ENCODE measurements at places on chromosomes 2 and 18. TPM values are rescaled to one million over a fixed set of nuclear protein-coding genes. Genes with fewer than 3 reads are reported as not detected.

DNA sequence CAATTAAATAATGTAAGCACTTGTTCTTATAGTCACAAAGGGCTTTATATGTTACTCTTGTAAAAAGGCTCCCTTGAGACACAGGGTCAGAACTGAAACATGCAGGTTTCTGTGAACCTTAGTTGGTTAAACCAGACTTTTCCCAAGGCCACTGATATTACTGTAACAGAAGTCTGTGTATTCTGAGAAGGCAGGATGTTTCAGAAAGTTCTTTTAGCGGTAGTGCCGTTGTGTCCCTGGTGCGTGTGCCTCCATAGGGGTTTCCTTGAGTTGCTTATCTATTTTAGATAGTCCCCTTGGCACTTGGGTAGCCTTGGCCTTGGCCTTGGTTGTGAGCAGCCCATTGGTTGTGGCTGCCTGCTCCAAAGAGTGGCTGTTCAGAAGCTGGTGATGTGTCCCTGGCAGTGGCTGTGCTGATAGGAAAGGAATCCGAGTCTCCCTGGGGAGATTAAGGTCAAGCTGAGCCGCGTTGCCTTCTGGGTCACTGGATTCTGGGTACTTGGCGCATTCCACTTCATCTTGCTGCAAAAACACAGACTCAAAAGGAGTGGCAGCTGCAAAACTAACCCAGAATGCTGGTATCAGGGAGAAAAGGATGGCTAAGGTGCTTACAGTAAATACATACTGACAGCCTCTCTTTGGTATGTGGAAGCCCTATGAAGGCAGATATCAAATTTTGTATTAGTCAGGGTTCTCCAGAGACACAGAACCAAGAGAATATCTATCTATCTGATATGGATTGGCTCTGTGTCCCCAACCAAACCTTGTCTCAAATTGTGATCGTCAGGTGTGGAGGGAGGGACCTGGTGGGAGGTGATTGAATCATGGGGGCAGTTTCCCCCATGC is 69.7 kb downstream of the FHOD3 start:
- H3K4me3 ChIP-seq, result no peak overlapping the region
- no peak overlapping the region for H3K27ac ChIP-seq
- no peak for DNase-seq
- H3K27me3 ChIP-seq, result no peaks in the 10 kb centered on the region

DNA sequence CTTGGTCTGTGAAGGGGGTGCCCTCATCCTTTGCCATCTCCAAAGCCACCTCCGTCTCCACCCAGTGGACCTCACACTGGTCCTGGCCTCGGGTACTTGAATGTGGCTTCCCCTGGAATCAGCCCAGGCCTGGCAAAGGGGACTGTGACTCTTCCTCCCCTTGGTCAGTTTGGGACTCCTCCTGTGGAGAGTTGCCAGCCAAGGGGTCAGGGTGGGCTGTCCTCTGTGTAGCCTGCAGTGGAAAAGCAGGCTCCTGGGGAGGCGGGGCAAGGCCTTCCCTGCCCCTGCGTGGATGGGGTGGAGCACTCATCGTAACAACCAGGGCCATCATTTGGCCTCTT is 59.8 kb downstream of the INHBB start:
- H3K27ac ChIP-seq, result no peak overlapping the region
- no peaks in the 10 kb centered on the region for H3K36me3 ChIP-seq
- H3K27me3 ChIP-seq, result no peaks in the 10 kb centered on the region
- no peak overlapping the region for H3K4me3 ChIP-seq

- no peaks in the 10 kb centered on the region for H3K27me3 ChIP-seq
- H3K36me3 ChIP-seq, result no peaks in the 10 kb centered on the region
- no peak overlapping the region for H3K4me3 ChIP-seq
- H3K4me1 ChIP-seq, result no peaks in the 10 kb centered on the region
Observed at GRCh38 chr2:230942371-230942770, 17.3 kb upstream of the GPR55 start.

- H3K4me3 ChIP-seq, result no peak overlapping the region
- no peaks in the 10 kb centered on the region for H3K36me3 ChIP-seq
- DNase-seq, result no peak
- H3K27me3 ChIP-seq, result no peaks in the 10 kb centered on the region
- H3K27ac ChIP-seq, result no peak overlapping the region
Observed at GRCh38 chr2:122100756-122101155, 345.3 kb downstream of the TSN start.

CD302 gene
- total RNA-seq, result 46.9 TPM

SLC39A10 gene
- total RNA-seq, result 9.5 TPM

Measured in esophagus muscularis mucosa (tissue), 4 donors.